WERI-Rb-1 (cell line): ENCODE measurements at places on chromosomes 6 and 20.

DNA sequence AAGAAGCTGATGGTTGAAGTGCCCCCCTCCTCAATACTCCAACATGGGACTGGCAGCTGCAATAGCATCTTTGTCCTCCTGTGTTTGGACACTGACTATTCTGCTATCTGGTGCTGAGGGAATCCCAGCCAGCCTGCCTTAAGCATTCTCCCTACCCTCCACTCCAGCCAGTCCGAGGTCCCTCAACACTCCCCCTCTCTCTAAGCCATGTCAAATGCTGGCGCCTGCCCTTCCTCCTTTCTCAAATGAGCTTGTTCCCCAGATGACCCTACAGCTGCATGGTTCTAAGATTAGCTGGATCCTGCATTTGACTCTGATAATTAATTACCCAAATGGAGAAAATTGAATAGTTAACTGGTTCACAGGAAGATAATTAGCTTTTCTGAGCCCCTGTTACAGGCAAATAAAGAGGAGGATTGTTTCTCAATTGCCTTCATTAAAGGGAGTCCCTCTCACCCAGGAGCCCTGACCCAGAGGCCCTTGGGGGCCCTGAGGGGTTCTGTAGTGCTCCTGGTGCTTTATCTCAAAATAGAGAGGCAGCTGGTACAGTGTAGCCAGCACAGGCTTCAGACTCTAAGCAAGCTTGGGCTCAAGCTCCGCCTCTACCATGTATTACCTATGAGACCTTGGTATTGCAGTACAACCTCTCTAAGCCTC lies 37.9 kb upstream of the CHD6 start:
- DNase-seq = peak; percentile 77

DNA sequence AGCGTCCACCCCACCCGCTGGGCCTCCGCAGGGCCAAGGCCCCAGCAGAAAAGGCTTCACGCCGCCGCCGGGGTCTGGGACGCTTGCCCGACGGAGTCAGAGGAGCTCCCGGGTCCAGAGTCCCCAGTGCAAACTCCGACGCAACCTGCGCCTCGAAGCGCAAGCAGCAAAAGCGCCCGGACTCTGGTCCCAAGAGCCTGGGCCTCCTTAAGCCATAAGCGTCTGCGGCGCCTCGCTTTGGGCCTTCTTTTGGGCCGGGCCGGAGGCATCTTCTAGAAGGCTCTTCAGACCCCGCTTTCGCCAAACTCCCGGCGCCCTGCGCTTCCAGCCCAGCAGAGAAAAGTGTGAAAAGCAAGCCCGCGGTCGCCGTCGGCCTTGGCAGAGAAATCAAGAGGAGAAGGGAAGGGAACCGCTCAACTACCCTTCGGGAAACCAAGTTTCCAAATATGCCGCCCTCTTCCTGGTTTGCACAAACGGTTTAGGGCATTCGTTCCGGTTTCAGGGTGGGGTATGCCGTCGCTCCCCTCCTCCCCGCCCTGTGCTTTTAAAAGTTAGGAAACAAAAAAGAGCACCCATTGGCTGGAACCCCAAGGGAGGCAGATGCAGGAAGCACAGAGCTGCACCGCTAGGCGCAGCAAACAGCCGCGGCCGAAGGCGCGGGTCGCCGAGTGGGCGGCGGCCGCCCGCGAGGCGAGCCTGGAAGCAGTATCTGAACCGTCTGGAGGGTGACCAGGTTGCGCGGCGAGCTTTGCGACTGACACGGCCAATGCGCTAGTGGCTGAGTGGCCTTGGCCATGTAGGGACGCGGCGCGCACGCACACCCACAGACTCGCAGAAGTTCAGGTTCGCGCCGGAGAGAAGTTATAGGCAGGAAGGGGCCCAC lies 1.2 kb downstream of the TBX18 start:
- DNase-seq = peak; percentile 73

DNA sequence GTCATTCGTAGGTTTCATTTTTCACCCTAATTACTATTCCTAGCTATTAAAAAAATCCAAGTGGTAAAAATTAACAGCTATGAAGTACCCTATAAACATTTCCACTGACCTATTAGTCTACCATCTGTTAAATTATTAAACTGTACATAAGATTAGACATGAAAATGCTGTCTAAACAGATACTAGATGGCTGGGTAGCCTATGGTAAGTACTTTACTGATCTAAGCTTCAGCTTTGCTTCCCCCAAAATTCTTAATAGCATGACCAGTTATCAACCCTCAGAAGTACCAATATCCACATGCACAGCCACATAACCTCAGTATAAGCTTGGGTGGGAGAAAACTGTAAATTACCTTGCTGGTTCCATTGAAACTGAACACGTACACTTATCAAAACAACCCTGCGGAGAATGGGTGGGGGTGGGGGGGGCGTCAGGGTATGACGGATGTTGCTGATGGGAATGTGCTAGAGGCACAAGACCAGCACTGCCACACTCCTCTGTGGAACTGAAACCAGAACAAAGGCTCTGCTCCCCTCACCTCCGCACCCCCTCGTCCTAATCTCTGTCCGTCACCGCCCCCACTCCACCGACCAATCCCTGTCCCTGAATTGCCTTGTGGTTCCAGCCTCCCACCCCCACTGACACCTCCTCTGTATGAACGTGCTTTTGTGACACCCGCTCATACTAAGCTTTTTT lies 45.3 kb downstream of the B4GALT5 start:
- no peak for DNase-seq

DNA sequence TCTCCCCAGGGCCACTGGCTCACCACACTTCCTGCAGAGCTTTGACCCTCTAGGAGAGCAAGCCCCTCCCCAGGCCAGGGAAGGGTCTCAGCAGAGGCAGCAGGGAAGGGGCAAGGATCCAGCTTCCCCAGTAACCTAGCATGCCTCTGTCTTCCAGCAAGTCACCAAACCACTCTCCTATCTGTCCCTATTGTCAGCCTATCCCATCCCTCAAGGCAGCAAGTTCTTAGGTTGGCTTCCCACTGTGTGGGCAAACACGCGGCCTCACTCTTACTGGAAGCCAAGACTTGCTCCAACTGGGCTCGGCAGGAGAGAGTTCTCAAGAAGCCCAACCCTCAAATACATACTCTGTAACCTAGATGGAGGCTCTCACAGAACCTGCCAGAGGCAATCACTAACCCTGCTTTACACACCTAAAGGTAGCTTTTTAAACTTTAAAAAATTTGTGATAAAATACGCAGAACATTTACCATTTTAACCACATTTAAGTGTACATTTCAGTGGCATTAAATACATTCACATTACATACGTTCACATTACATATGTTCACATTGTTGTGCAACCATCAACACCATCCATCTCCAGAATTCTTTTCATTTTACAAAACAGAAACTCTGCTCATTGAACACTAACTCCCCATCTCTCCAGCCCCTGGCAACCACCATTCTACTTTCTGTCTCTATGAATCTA lies 58.5 kb downstream of the MRPL14 start:
- no peak for DNase-seq

GRCh38 chr20:5448449-5449118 lies 131.8 kb upstream of the PROKR2 start:
- DNase-seq = peak; percentile 61

- no peak for DNase-seq
Observed at GRCh38 chr6:151914484-151914883, 107.0 kb downstream of the ESR1 start.

GRCh38 chr20:55437798-55438415 lies 567.4 kb downstream of the CBLN4 start:
- no peak for DNase-seq

GRCh38 chr20:62890444-62890843 lies 28.8 kb upstream of the TCFL5 start:
- no peak for DNase-seq

DNA sequence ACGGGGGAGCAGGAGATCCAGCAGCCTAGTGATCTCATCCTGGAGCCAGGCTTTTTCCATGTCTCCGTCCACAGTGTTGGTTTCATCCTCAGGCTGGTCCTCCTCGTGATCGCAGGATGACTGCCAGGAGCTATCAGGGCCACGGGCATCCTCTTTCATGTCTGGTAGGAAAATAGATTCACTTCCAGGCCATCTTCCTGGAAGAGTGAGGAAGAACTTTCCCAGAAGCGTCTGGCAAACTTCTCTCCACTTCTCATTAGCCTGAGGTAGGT lies 15.3 kb upstream of the SLC9A8 start:
- DNase-seq = no peak

GRCh38 chr6:74182992-74183391 lies 487.0 kb downstream of the CD109 start:
- no peak for DNase-seq

DNA sequence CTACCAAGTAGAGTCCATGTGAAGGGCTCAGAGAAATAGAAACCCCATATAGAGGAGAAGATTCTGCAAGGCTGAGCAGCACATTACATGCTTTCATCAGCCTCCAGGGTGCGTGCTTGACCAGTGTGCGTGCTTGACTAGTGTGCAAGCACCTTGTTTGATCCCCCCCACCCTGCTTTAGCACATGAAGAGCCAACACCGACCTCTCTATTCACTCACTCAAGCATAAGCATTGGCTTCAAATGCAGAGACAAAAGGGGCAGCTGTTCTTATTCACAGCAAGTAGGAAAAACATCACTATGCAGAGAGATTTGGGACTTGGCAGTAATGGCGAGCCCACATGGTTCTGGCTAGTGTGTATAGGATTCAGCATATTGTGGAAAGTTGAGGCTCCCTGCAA lies 278.7 kb upstream of the RNF217 start:
- DNase-seq = peak; percentile 15

GRCh38 chr6:56624046-56624727 lies 18.5 kb downstream of the DST start:
- no peak for DNase-seq

DNA sequence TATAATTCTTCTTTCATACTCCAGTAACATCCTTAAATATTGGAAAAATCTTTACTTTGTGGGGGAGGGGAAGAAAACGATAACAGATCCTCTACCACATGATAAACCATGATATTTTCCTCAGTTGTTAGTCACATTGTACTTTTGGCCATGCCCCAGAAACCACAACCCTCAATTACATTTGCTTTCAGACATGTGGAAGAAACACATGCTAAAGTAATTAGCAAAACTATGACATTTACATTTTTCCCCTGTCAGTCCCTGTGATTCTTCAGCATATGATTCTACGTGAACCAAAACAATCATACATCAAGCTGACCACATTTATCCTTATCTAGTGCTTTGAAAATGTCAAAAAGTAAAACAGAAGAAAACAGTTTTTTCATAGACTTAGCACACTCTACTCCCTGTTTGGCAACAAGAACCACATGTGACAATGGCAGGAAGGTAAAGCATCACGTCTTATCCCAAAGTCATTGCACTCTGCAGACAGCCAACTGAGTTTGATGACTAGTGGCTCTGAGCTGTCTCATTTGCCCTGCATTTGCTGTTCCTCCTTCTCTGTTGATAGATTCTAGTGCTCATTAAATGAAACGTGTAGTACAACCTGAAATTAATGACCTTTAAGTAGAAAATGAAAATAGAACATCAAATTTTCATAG lies 505.8 kb upstream of the MARCKS start:
- DNase-seq = no peak

- no peak for DNase-seq
Observed at GRCh38 chr6:34110610-34111009, 35.3 kb downstream of the GRM4 start.

DNA sequence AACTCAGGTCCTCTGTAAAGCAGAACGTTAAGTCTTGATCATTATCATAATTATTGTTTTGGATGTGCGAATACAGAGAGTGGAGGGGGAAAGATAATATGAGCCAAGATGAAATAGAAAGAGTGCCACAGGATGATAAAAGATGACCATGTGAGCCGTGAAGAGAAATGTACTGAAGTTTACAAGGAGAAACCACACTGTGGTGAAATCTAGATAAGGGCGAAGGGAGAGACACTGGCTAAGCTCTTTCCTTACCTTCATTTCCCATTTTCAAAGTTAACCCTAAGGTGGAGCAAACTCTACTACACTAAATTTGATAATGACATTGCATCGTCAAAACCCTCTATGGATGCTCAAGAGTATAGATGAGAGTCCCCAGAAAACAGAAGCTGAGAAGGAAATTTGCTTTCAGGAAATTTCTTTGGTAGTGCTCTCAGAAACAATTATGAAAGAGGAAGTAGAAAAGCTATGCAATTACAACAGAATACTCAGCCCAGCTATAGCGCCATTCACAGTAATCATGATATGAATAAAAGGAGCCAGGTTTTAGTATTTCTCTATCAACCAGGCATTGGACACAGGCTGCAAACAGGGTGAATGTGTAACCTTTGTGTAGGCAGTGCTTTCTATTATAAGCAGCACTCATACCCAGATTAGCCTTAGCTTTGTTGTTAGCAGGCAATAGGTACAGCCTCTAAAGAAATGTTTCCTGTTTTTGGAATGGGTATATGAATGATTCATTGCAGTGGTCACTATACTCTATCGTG lies 1080.7 kb downstream of the GRIK2 start:
- no peak for DNase-seq

GRCh38 chr6:113539202-113539601 lies 317.9 kb upstream of the MARCKS start:
- no peak for DNase-seq

- DNase-seq = no peak
Observed at GRCh38 chr6:137801352-137802114, 65.5 kb upstream of the TNFAIP3 start.

GRCh38 chr6:139239064-139239463 lies 52.7 kb downstream of the TXLNB start:
- DNase-seq = no peak

GRCh38 chr6:17506531-17506930 lies 93.6 kb upstream of the FAM8A1 start:
- DNase-seq = no peak
